ENCODE measurements at places on chromosomes 4 and X.
A peak's percentile ranks its signal among the peaks of the same experiment; 100 is the strongest.

DNA sequence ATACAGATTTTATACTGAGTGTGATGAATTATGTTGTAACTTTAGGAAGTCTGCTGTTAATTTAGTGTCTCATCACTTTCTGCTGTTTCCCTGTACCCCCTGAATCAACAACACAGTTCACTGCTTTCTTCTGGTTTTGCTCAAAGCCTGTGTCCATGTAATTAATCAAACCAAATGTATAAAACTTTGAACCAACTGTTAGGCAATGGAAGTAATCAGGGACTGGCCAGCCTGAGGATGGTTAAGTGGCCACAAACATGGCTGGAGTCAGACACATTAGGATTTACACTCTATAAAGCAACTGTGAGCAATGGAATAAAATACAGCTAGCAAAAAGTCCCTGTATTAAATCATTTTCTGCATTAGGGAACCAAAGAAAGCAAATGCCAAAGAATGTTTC is 42.6 kb downstream of the CXCL1 start:
- no peak for DNase-seq

- no peak for DNase-seq
Observed at GRCh38 chr4:67723949-67724348, 23.0 kb upstream of the UBA6 start.

DNA sequence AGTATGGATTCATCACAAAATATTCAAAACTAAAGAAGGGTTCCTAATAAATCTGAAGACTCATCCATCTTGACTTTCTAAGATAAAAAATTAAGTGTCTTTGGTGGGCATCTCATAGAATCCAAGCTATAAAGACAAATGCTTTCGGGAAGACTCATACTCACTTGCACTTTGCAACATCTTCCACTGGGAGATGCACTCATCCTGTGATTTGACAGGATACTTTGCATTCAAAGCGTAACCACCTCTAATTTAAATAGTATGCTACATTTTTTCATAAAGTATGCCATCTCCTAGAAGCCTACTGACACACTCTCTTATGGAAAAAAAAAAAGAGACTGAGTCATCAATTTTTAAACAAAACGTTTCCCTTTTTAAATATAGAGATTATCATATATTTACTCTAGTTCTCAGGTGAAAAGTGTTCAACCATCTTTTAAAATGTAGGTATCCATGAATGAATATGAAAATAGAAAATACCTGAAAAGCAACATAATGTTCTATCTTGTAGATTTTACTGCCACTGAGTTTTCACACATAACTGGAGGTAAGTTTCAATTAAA is 119.6 kb downstream of the KLHL13 start:
- no peak for DNase-seq

DNA sequence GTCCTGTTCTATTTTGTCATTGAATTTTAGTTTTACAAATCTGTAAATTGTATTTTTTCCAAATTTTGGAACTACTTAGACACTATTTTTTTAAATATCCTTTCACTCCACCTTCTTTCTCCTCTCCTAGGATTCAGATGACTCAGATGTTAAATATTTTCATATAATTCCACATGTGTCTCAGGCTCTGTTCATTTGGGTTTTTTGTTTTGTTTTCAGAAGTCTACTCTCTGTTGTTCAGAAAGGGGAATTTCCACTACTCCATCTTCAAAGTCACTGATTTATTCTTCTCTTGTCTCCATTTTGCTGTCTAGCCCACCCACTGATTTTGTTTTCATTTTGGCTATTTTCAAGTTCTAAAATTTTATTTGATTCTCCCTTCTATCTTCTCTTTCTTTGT is 264.0 kb upstream of the SLIT2 start:
- no peak for DNase-seq

DNA sequence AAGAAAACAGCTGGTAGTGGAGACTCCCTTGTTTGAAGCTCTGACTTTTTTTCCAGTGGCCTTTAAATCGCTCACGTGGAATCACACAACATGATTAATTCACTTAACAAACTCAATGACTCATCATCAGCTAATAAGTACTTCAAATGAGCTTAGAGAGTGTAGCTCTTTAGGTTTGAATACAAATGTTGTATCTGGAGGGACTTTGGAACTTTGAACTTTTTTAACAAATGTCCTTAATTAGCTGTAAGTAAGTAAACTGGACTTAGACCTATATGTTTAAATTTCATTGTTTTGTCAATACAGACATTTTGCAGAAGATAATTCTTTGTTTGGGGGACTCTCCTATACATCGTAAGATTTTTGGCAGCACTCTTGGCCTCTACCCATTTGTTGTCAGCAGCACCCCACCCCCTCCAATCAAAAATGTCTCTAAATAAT is 581.1 kb downstream of the SPRY1 start:
- DNase-seq = no peak

DNA sequence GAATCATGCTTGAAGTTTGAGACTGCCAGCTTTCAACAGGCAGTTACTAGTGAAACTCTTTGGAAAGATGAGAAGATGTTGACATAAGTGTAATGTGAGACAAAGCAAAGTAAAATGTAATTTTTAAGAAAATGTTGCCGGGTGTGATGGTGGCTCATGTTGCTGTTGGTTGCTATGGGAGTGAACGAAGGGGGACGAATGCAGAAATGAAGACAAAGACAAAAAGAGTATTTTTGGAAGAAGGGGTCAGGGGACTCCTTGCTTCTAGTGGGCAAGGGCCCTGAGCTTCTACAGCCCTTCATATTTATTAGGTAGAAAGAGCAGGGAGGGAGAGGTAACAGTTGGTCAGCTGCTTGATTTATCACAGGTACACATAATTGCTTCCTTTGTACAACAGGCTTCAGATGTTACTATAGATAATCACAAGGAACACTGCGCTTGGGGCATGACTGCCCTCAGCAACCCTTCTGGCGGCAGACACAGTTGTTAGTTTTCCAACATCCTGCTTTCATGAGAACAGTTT is 11.9 kb upstream of the UGDH start:
- no peak for DNase-seq

DNA sequence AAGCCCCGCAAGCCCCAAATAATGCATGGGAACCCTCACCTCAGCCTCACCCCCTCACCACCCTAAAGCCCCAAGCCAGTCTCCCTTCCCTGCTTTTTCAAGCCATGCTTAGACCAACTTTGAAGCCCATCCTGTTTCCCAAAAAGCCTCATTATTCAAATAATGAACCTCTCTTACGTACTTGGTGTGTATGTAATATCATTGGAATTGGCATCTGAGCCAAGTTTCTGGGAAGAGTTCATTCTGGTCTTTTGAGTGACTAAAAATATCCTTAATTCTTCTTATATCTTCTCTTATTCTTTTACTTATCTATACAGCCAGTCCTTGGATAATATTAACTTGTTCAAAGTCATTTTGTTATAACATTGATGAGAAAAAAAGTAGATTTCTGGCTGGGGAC is 875.8 kb upstream of the SLIT2 start:
- no peak for DNase-seq

DNA sequence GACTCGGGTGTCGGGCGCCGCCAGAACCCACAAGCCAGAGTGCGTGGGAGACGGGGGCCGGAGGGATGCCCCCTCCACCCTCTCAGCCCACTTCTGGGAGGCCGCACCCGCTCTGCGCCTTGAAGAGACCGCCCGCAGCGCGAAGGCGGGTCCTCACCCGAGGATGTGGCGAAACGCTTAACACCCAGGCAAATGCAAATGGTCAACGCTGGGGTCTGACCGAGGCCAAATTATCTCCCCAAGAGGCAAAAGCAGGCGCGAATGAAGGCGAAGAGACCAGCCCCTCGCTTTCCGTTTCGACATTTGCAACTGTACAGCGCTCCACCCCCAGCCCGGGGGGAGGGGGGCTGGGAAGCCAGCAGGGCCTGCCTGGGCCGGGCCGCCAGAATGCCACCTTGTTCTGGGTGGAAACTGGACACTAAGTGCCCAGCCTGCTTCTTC is 137.7 kb upstream of the ZIC3 start:
- no peak for DNase-seq

GRCh38 chrX:9122519-9123245 is 88.8 kb upstream of the FAM9B start:
- DNase-seq = no peak

DNA sequence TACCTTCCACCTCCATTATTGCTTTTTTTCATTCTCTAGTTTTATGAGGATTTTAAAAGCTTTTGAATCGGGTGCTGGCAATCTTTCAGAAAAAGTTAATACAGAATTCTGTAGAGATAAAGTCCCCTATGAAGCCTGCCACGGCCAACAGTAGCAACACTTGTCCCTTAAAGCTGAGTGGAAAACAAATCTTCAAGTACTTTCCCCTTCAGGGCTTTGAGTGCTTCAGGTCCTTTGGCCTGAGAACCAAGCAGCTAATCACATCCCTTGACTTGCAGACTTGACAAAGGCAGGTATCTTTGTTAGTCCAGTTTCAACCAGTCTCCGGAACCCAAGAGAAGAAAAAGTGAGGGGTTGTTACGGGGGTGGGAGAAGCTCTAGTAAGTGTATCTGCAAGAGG is 144.4 kb downstream of the ATG4A start:
- no peak for DNase-seq

GRCh38 chrX:8377041-8377440 is 87.6 kb upstream of the VCX3B start:
- DNase-seq = no peak

- DNase-seq = no peak
Observed at GRCh38 chrX:152403515-152403914, 47.6 kb downstream of the GABRA3 start.

GRCh38 chr4:39715788-39716187 is 17.9 kb downstream of the UBE2K start:
- DNase-seq = no peak

DNA sequence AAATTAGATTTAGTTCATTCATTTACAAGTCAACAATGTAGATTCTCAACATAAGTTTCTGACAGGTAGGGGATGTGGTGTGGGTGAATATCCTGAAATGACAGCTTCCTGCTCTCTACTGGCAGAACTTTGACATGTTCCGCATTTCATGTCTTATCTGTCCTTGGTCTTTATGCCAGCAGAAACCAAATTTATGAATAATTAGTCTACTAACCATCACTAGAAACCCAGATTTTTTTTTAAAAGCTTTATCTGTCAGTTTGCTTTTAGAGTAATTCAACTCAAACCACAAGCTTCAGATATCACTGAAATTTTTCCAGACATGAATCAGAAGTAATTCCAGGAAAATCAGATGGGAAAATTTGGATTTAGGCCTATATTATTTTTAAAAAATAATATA is 17.9 kb downstream of the COQ2 start:
- no peak for DNase-seq

DNA sequence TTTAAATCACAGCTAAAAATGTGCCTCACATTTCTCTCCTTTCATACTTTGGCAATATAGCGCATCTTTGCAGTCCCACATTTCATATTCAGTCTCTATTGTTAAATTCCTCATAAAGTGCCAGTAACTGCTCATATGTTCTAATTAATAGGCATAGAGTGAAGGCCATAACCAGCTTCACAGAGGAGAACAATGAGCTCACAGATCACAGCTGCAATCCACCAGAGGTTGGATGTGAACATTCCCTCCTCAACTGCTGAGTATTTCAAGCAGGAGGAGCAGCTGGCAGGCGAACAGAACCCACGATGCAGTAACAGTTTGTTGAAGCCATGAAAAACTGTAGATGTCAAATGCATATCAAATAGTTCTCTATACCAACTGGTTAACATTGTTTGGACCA is 2088.7 kb upstream of the AGA start:
- DNase-seq = no peak

- DNase-seq = peak; percentile 20
Observed at GRCh38 chrX:55489314-55490009, at the start of gene USP51. Gene USP51 (minus strand): TSS chrX:55489848. CDS start chrX:55488939, 909 bp downstream.

GRCh38 chr4:152817331-152817730 is 37.6 kb downstream of the ARFIP1 start:
- no peak for DNase-seq

- DNase-seq = peak; percentile 61
Observed at GRCh38 chr4:184343502-184344177, 126.0 kb upstream of the ENPP6 start.

DNA sequence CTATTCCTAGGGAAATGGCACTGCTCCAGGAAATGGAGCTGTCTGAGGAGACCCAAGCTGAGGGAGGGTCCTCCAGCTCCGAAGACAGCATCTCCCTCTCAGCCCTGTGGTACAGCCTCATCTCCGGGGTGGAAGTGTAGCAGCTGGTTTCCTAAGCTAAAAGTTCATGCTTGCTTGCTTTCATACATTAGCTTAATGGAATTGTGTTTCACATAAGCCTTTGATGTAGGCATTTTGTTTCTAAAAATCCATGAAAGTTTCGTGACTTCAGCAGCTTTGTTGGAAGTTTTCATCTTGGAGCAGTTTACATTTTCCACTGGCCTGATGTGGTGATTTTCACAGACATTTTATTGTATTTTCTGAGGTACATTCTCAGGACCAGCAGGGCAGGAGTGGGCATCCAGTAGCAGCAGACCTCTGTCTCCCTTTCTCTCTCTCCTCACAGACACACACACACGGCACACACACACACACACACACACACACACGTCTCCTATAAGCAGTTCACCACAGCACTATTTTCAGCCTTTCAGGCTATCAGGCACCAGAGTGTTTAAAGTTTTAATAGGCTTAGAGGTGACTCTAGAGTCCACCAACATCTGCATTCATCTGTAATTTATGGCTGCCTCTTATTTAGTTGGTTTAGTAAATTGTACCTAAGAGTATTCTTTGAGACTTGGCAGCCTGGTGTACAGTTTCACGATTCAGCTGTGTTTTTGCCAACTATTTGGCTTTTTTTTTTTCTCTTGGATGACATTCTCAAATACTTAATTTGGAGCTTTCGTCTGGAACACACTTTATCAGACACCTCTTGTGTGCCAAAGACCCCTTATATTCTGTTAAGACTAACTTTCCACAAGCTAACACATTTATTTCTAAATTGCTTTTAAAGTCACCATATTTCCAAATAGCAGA is 225.8 kb upstream of the SFRP2 start:
- no peak for DNase-seq

DNA sequence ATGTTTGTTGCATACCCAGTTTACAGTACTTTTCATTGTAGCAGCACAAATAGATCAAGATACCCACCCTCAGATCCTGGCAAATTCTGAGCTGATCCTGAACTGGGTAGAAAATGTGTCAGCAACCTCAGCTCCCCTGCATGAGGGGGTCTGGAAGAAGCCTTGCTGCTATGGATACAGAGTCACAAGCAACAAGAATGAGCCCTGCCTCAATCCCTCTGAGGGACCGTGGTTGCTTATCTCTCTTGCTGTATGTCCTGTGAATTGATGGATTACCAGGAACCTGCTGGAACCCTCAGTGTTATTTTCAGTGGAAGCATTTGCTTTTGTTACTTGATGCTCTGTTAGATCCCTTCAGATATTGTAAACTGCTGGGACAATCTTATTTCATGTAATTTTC is 331.0 kb downstream of the STIM2 start:
- no peak for DNase-seq

- no peak for DNase-seq
Observed at GRCh38 chr4:169341490-169341889, 70.7 kb upstream of the SH3RF1 start.

DNA sequence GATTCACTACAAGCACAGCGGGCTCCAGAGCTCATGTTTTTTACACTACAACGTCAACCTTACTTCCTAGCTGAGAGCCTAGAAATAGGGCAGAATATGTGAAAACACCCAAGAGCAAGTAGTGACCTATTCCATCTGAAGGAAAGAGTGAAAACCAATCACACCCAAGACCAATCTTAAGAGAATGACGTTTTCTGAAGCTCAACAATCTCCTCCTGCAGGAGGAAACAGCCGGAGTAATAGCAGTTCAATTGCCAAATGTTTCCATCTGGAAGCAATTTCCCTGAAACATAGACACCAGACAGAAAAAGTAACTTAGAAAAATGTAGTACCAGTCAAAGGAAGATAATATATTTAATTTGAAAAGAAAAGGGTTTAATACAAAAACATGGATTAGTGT is 142.4 kb downstream of the ANXA5 start:
- no peak for DNase-seq
